ENCODE measurements at places on chromosomes 6 and 20.
A peak's percentile ranks its signal among the peaks of the same experiment; 100 is the strongest.

- no peak for DNase-seq
Measured at GRCh38 chr20:17749978-17750721, 50.4 kb downstream of the BANF2 start.

- DNase-seq = no peak
Measured at GRCh38 chr6:167976708-167977107, 20.8 kb upstream of the KIF25 start.

DNA sequence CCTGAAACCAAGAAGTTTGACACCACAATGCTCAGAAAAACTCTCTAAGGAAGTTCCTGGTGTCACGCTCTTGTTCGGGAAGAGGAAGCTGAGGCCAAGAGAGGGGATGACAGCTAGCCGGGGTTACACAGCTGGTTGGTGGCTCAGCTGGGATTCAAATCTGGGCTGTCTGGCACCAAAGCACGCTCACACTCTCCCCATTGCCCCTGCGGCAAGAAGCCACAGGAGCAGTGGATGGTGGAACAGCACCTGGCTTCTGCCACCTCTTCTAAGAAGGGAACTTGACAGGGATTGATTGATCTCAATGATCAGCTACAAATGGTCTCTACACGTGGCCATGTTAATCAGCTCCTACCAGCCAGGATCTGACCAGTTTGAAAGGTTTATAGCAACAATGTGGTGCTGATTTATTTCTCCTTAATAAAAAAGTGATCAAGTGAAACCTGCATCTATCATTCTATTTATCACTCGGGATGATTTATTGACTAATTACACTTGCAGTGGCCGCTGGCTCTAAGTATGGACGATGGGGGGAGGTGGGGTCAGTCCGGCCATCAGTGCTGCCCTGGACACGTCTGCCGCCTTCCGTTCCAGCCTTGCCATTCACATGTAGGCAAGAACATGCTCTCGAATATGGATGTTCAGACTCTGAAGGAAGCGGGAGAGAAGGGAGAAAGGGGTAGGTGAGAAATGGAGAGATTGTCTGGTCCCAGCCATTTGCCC lies 71.9 kb upstream of the TOP1 start:
- no peak for DNase-seq

GRCh38 chr6:81669445-81669844 lies 83.0 kb downstream of the TENT5A start:
- DNase-seq = no peak

- peak; percentile 43 for DNase-seq
Measured at GRCh38 chr6:28953039-28953584, 29.3 kb upstream of the TRIM27 start.

DNA sequence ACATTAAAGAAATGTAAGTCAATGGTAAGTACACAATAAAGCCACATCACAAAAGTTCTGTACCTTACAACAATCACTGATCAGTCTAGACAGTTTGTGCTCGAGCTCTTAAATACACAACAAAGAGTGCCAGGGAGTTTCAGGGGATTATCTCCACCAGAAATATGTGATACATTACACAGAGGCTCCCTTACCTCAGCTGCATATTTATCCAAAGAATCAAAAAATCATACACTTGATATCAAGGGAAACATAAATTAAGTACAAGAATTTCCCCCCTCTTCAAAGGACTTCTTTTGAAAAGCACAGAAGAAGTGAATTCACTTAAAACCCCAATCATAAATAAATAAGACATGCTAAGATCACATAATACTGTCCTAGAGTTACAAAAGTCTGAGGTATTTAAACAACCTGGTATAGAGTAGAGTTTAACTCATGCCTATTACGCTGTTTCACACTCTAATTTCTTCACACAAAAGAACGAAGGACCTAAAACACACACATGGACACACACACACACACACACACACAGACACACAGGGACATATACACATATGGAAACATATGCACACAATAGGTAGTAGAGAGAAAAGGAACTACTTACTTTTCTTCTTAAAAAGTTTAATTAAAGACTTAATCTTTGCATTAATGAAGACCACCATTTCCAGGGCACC lies 528 bp downstream of the NHSL1 start:
- DNase-seq = no peak

DNA sequence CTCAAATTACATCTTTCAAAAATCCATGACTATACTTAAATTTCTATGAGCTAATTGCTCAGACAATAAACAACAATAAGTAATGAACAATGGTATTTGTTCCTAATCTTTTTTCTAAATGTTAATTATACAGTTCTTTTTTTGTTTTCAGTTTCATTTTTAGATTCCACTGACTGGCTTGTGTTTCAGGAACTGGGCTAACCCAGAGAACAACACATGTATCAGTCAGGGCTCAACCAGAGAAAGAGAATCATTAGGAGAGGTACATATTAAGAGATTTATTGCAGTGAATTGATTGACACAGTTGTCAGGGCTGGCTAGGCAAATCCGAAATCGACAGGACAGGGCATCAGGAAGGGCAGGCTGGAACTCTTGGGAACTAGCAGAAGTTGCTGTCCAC lies 182.8 kb downstream of the GRM1 start:
- no peak for DNase-seq

DNA sequence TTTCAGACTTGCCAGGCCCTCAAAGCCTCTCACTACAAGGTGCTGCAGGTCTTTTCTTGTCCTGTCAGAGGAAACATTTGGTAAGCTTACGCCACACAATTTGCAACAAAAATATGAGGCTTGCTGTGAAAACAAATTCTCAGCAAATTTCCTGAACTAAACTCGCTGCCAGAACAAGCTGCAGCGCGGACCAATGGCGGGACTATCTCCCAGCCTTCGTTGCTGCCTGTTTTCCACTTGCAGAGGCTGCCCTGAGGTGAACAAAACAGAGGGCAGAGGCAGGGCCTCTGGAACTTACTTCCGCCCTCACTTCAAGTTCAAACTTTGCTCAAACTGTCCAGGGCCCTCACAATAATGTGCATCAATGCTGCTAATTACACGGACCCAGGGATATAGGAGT lies 12.4 kb downstream of the UQCC2 start:
- no peak for DNase-seq

- DNase-seq = no peak
Measured at GRCh38 chr20:47127999-47128398, 228.5 kb downstream of the ZMYND8 start.

- DNase-seq = no peak
Measured at GRCh38 chr6:148261470-148261869, 81.2 kb upstream of the SASH1 start.

DNA sequence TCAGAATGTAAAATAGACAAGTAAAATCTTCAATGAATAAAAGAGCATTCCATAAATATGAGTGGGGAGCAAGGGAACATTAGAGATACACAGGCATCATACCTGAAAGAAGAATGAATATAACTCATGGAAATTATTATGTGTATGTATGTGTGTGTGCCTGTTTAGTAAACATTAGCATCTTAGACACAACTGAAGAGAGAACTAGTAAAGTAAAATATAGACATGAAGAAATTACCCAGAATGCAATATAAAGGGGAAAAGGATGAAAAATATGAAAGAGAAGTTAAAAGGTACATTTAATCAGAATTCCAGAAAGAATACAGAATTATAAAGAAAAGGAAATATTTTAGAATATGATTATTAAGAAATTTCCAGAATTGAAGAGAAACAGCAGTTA lies 264.3 kb downstream of the KCNQ5 start:
- DNase-seq = no peak

- no peak for DNase-seq
Measured at GRCh38 chr6:31397901-31398525, 5.4 kb upstream of the MICA start.

GRCh38 chr6:159831373-159831679 lies 31.2 kb downstream of the PNLDC1 start:
- DNase-seq = no peak

GRCh38 chr20:1286267-1287024 lies 20.4 kb downstream of the SNPH start:
- no peak for DNase-seq
